ENCODE measurements at places on chromosomes 5 and 9. TPM values are rescaled to one million over a fixed set of nuclear protein-coding genes. Genes with fewer than 3 reads are reported as not detected.

GRCh38 chr9:2414465-2414864 lies 207.1 kb upstream of the VLDLR start:
- no peak for DNase-seq

GRCh38 chr5:168592014-168592368 lies 12.8 kb upstream of the PANK3 start:
- DNase-seq, result no peak

DNA sequence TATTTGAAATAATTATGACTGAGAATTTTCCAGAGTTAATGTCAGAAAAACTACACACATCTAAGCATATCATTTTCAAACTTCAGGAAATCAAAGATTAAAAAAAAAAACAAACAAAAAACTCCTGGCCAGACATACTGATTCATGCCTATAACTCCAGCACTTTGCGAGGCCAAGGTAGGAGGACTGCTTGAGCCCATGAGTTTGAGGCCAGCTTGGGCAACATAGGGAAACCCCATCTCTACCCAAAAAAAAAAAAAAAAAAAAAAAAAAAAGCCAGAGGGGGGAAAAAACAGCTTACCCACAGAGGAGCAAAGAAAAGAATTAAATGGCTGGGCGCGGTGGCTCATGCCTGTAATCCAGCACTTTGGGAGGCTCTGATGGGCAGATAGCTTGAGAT lies 22.4 kb downstream of the EFCAB9 start:
- DNase-seq, result no peak

DNA sequence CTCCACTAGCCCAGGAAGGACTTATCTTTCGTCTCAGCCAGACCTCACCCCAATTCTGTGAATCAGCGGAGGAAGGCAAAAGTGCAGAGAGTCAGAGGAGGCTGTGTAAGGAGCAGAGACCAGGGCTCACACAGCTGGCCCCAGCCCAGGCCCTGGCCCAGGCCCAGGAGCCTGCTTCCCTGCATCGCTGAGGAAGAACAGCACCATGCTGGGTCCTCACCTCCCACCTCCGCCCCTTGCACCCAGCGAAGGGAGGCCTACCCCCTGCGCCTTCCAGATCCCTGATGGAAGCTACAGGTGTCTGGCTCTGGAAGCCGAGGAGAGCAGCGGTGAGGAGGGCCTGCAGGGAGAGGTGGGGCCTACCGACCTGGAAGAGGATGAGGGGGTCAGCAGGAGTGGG lies 22.3 kb upstream of the SYNPO start:
- DNase-seq, result no peak

GRCh38 chr5:142719836-142720370 lies 34.0 kb upstream of the FGF1 start:
- DNase-seq, result peak; percentile 35

GRCh38 chr5:129020683-129021082 lies 55.4 kb downstream of the SLC27A6 start:
- no peak for DNase-seq

- DNase-seq, result no peak
Observed at GRCh38 chr5:117093653-117094052, 519.0 kb upstream of the SEMA6A start.

The ISCA1 gene
- total RNA-seq, result 32.4 TPM

The CDHR2 gene
- total RNA-seq, result not detected

The BHMT2 gene
- not detected for total RNA-seq

The CCDC180 gene
- total RNA-seq, result 0.72 TPM

Measured in RPMI7951 (cell line).